Memory B cell (primary cell): ENCODE measurements at places on chromosomes 12 and 14.
A peak's percentile ranks its signal among the peaks of the same experiment; 100 is the strongest.

DNA sequence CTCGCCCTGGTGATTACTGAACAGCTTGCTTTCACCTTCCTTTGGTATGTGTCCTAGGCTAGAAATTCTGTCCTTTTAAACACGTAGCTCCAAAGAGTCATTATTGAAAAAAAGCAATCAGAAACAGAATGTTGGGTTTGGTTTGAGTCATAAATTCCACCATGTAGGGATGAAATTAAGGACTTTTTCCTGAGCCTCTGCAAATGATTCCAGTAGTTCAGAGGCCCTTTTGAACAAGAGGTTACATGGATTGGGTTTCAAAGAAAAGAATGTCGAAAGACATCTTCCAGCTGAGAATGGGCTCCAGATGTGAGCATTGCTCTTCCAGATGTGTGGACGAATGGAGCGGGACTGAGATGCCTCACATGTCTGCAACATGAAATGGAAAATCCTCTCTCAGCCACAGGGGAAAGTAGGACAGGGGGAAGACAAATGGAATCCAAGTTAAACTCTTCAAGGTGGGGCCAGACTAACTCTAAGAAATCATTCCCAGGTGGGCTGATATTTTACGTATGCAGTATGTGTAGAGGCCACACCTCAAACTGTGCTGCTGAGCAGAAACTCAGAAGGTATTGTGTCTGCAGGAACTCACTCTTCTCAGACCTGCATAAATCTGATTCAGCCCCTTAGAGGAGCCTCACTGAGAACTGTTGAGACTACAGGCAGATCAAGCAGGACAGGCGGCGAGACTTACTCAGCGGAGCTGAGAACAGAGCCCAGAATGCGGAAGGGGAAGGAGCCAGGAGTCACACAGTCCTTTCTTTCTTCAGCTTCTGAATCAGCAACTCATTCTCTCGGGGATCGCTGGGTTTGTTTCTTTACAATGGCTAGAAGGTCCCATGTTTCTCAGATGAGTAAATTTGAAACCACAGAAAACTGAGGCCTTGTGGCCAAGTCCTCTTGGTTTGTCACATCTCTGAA lies 23.3 kb upstream of the EMP1 start:
- DNase-seq, result no peak
- peaks cover 20% of the 10 kb centered on the region for H3K27me3 ChIP-seq
- H3K4me1 ChIP-seq, result peaks cover 15% of the 10 kb centered on the region

DNA sequence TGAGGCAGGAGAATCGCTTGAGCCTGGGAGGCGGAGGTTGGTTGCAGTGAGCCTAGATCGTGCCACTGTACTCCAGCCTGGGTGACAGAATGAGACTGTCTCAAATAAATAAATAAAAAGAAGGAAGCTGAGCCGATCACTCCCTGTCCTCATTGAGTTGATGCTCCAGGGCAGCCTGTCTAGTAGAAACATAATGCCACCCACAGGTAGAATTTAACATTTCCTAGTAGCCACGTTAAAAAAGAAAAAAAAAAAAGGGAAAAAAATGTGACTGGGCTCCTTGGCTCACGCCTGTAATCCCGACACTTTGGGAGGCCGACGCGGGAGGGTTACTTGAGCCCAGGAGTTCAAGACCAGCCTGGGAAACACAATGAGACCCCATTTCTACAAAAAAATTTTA lies 135.7 kb downstream of the SCARB1 start:
- H3K27ac ChIP-seq, result no peak overlapping the region
- DNase-seq, result no peak
- H3K4me1 ChIP-seq, result no peaks in the 10 kb centered on the region
- peaks cover 10% of the 10 kb centered on the region for H3K27me3 ChIP-seq
- peaks cover 2% of the 10 kb centered on the region for H3K36me3 ChIP-seq

DNA sequence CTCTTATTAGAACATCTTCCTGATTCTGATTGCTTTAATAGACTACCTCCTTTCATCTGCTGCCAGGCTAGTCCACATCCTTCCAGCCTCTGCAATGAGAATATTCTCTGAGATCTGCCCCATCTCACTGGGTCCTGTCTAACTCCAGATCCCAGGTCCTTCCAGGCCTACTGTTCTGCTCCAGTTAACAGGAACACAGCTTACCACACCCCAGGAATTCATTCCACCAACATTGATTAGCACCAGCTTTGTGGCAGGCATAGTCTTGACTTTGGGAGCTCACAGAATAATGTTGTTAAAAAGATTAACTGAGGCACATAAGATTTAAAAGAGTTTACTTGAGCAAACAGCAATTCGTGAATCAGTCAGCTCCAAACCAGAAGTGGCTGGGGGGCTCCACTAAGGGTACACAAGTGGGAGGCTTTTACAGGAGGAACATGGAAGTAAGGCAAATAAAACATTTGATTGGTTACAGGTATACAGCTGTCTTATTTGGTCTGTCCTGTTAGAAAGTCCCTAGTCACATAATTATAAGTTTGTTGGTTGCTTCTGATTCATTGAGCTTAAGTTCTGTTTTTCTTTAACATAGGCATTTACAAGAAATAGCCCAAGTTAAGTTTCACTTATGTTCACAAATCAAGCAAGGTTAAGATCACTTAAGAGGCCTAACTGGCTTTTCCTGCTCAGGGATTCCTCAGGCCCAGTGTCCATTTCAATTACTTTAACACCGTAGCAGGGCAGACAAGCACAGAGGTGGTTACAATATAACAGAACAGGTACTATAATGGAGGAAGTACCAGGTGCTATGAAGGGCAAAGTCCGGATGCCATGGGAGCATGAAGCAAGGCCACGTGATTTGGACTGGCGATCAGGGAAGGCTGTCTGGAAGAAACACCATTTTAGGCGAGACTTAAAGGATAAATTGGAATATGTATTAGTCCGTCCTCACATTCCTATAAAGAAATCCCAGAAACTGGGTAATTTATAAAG lies 12.2 kb upstream of the MYH7 start:
- no peak overlapping the region for H3K4me3 ChIP-seq
- peaks cover 5% of the 10 kb centered on the region for H3K4me1 ChIP-seq
- DNase-seq, result no peak
- H3K36me3 ChIP-seq, result no peaks in the 10 kb centered on the region

DNA sequence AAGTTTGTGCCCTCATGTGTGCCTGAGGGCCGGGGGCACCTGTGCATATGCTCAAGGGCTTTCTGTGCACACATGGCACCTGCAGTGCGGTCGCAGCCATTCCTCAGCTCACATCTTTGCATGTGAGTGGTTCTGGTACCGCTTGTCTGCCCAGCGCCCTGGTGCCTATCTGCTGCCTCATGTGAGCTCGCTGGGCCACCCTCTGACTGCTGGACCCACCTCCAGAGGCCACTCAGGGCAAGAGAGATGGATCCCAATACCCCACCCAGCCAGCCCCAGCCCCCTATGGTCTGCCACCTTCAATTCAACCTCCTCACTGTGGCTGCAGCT lies 5.4 kb upstream of the AMN start:
- no peaks in the 10 kb centered on the region for H3K27me3 ChIP-seq
- DNase-seq, result peak; percentile 62
- no peaks in the 10 kb centered on the region for H3K36me3 ChIP-seq
- H3K4me3 ChIP-seq, result peak overlapping the region; percentile 27

DNA sequence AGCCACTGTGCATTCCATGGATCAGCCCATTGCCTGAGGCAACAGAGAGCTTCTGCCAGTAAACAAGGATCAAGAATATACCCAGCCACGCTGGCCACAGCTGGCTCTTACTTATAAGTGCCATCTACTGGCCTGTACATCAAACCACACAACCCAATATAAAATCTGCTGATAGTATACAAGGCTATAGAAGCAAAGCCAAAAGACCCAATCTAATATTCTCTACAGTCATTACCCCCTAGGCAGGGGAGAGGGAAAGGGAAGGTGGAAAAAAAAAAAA lies 4.4 kb upstream of the FAM186B start:
- no peak overlapping the region for H3K4me3 ChIP-seq
- no peak overlapping the region for H3K27ac ChIP-seq
- no peak for DNase-seq
- peaks cover 2% of the 10 kb centered on the region for H3K36me3 ChIP-seq
- H3K27me3 ChIP-seq, result peaks cover 4% of the 10 kb centered on the region
